Neural crest cell (in vitro differentiated cells): ENCODE measurements at places on chromosomes 16 and 17. TPM values are rescaled to one million over a fixed set of nuclear protein-coding genes. Genes with fewer than 3 reads are reported as not detected.

NPIPA5 gene
- total RNA-seq, result 6.0 and 6.1 TPM in 2 replicates

TLCD2 gene
- total RNA-seq, result 1.1 TPM in 2 replicates

GRCh38 chr16:21986692-21987246 lies 14.1 kb downstream of the PDZD9 start:
- no peak for DNase-seq

- DNase-seq, result no peak
These were observed 17.2 kb downstream of the CYTH1 start for GRCh38 chr17:78764871-78765270.

DNA sequence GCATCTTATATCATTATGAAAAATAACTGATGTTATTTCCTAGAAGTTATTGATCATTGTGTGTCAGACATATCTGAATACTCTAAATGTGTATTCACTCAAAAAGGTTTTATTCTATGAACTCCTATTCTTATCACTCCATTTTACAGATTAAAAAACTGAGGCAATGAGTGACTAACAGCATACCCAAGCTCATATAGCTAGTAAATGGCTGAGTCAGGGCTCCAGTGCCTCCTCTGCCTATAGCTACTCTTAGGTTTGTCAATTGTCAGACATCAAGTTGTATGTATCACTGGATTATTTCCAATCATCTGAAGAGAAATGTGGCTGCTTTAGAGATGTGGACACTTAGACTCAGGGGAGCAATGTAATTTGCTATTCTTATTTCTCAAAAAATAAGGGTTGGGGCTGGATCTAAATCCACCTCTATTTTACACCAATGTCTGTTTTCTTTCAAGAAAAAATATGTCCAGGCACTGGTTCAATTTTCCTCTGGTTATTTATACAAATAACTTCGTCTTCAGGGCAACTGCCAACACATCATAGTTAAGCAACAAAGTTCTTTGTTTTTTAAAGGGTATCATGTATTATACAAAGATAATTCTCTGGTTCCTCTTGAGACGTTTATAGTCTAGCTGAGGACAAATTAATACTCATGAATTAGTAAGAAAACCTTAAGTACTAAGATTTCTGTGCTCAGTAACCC lies 328.9 kb upstream of the MAF start:
- DNase-seq, result no peak

- DNase-seq, result no peak
These were observed 184.2 kb downstream of the COPRS start for GRCh38 chr17:31674717-31675349.

GRCh38 chr16:55418586-55418985 lies 60.4 kb upstream of the MMP2 start:
- no peak for DNase-seq

GRCh38 chr16:57676553-57677085 lies 8.5 kb downstream of the ADGRG3 start:
- no peak for DNase-seq

DNA sequence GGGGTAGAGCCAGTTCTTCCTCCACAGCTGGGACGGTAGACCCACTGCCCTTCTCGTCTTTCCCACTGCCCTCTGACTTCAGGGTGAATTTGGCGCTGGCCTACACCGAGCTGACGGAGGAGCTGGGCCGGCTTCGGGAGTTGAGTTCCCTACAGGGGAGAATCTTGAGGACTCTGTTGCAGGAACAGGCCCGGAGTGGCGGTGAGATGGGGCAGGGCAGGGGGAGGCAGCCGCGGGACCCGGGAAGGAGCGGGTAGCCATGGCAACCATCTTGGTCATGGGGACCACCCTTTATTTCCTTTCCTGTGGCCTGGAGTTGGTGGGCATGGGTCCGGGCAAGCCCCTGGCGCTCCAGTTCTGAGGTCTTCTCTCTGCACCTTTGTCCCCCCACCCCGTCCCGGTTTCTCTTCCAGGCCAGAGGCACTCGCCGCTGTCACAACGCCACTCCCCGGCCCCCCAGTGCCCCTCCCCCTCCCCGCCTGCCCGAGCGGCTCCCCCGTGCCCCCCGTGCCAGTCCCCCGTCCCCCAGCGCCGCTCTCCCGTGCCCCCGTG lies 14.4 kb downstream of the TBKBP1 start:
- no peak for DNase-seq
